Ureter (tissue), 1 donor: ENCODE measurements at places on chromosomes 12 and 14. TPM values are rescaled to one million over a fixed set of nuclear protein-coding genes. Genes with fewer than 3 reads are reported as not detected.

Gene ALG10
- total RNA-seq: 9.6 TPM

Gene CD69
- total RNA-seq: 10.7 TPM

Gene TNFAIP2
- 720 TPM for total RNA-seq

Gene KSR2
- 8.6 TPM for total RNA-seq

Gene CCDC184
- 5.6 TPM for total RNA-seq

Gene TESPA1
- 1.3 TPM for total RNA-seq

DNA sequence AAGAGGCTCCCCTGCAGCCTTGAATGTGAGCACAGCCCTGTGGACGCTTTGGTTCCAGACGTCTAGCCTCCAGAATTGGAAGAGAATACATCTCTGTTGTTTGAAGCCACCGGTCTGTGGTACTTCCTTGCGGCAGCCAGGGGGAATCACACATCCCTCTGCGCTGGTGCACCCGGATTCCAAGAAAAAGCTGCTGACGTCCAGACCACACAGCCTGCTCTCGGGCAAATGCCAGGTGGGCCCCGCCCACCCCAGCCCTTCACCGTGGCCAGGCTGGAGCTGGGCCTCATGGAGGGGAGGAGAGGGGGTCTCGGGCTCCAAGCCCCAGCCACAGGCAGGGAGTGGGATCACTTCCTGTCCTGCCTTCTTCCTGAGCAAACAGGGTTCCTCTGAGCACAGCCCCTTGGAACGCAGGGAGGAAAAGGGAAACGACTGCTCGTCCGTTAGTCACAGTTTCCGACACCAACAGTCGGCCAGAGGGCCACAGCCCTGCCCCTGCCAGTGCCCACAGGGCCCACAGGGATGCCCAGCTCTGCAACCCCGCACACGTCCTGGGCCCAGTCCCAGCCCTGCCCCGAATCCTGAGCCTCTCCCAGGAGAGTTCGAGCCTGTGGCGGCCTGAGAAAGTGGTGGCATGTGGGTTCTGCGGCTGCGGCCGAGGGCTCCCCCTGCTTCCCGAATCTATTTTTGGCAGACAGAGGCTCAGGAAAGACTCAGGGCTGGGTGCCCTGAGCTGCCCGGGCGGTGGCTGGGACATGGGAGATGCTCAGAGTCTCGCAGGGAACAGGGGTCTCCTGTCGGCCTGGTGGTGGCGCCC, 85.3 kb downstream of the RFLNA start:
- peak; percentile 76 for DNase-seq

DNA sequence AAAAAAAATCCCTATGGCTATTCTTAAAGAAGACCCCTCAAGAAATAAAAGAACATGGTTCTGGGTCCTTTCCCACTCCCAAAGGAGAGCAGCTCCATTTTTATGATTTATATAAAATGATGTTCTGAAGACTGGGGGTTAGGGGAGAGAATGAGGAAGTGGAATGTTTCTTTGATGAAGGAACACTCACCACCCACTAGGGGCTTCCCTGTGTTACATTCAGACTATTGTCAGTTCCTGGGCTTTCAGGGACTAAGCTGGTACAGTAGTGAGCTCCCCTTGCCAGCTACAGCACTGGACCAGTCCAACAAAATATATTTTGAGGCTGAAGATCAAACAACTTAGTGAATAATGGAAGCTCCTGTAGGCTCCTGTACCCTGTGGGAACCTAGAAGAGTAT, 98.9 kb downstream of the HMGA2 start:
- DNase-seq: no peak

DNA sequence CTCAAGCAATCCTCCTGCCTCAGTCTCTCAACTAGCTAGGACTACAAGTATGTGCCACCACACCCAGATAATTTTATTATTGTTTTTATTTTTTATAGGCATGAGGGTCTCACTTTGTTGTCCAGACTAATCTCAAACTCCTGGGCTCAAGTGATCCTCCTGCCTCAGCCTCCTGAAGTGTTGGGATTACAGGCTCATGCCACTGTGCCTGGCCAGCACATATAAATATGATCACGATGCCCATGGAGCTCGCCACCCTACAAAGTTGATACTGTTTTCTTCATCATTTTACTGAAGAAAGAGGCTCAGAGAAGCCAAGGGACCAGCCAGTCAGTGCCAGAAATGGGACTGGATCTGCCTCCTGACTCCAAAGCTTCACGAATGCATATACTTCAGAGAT, 53.1 kb downstream of the NFKBIA start:
- DNase-seq: no peak

DNA sequence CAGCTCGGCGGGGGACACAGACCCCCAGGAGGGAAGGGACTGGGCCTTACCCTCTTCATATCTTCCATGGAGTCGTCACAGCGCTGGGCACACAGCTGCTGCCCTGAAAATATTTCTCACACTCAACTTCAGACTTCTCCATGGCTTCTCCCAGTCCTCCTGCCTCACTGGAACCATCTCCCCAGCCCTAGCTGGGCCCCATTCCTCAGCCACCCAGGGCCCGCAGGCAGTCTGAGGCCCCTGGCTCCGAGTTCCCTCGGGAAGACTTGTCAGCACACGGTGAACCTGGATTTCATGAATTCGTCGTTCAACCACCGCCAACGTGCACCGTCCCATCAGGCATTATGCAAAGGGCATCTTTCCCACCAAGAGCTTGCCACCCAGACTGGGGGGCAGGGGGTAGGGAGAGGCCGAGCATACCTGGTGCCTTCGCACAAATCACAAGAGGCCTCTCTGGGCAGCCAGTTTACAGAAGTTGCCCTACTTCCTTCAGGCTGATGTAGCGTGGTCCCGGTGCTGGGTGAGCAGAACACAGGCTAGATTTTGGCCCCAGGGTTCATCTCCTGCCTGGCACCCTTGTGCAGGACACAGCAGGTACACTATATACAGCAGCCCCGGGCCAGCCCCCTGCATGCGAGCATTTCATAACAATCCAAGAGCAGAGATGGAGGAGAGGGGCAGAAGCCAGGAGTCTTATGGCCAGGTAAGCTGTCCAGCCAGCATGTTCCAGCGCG, 44.2 kb downstream of the LTBP2 start:
- no peak for DNase-seq

- DNase-seq: peak; percentile 56
These were observed 4.8 kb downstream of the GUCY2C start for GRCh38 chr12:14691560-14691959.

GRCh38 chr12:38664661-38665269, 240.6 kb downstream of the CPNE8 start:
- no peak for DNase-seq

GRCh38 chr14:64709126-64709525, 4.9 kb downstream of the PLEKHG3 start:
- DNase-seq: no peak

GRCh38 chr12:55789893-55790292, 27.6 kb downstream of the SARNP start:
- no peak for DNase-seq

GRCh38 chr12:64824500-64825142, at the start of gene TBC1D30:
Gene TBC1D30, plus strand, starts transcription at chr12:64824647. Its CDS starts 233 bp downstream, at chr12:64824880.
- no peak for DNase-seq

- DNase-seq: peak; percentile 45
These were observed 19.6 kb upstream of the GALNT8 start for GRCh38 chr12:4700621-4701026.
